ENCODE measurements at places on chromosomes 16 and 17.
A peak's percentile ranks its signal among the peaks of the same experiment; 100 is the strongest.

- no peak for DNase-seq
Observed at GRCh38 chr17:64658931-64659330, 3.2 kb downstream of the SMURF2 start.

- peak; percentile 49 for DNase-seq
Observed at GRCh38 chr17:74770498-74771318, 5.4 kb downstream of the NAT9 start.

DNA sequence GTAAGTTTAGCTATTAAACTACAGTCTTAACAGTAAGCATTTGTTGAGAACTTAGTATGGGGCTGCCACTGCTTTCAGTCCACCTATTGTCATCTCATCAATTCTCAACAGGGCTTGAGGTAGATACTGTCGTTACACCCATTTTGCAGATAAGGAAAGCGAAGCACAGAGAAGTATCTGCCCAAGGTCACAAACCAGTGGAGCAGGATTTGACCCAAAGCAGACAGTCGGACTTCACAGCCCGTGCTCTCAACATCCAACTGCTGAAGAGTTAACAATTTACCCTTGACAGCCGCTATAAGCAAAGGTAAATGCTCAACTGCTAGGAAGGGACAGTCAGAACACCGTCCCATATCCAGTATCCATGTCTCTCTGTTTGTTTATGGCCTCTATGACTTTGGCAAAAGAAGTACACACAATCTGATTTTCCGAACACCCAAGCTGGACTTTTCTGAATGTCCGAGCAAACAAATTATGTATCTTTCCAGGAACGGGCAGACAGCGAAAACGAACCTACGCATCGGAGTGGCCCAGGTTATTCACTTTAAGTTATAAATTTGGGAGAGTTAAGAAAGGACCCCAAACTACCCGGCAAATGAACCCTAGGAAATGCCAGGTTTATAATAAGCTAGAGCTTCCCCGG, 1.2 kb downstream of the SIAH1 start:
- no peak for DNase-seq

- DNase-seq = no peak
Observed at GRCh38 chr17:47063475-47063874, 84.4 kb upstream of the RPRML start.

GRCh38 chr16:53415504-53415903, 18.8 kb upstream of the RBL2 start:
- DNase-seq = no peak

GRCh38 chr17:50977487-50978159, 111.5 kb upstream of the TOB1 start:
- DNase-seq = no peak

DNA sequence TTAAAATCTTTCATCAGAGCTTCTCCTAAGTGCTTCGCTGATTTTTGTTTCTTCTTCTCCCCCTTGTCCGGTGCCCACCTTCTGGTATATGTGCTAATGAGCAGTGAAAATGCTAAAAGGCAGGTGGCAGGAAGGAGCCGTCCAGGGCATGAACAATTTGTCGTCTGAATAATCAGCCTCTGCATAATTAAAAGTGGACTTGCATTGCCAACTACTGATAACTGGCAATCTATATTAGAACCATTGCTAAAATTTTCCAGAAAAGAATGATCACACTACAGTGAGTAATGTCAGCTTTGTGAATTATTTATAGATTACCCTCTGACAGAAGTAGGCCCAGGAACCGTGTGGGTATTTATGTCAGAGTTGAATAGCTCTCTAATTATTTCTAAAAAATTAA, 28.1 kb downstream of the SERPINF1 start:
- no peak for DNase-seq

DNA sequence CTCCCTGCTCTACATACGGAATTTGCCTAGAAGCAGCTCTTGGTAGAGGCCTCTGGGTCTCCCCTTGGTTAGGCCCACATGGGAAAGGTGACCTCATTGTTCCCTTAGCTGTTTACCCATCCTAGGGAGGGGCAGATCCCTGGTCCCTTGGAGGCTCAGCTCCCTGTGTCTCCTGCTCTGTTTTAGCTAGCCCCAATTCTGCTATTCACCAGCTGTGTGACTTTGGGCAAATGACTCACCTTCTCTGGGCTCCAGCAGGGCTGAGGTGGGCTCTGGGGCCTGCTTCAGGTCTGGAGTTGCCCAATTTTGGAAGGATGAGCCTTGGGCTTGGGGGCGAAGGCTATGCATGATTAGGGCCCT, 3.9 kb downstream of the ABCC3 start:
- no peak for DNase-seq

DNA sequence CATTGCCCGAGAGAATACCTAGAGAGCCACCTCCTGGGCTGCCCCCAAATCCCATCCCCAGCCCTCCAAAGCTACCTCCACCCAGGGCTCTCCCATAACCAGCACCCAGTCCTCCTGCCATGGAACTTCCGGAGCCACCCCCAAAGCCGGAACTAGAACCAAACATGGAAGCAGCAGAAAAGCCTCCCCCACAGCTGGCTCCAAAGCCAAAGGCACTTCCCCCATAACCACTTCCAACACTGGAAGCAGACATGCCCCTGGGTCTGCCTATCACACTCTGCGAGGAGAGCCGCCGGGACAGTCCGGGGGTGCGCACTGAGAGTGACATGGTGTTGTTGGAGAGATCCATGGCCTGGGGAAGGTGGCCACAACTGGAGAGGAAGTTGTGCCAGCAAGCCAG, at the start of gene KRT12:
KRT12 (minus strand) TSS at position 386 of the 400 bp plus-strand sequence; CDS start at position 349, 37 bp downstream.
- no peak for DNase-seq

DNA sequence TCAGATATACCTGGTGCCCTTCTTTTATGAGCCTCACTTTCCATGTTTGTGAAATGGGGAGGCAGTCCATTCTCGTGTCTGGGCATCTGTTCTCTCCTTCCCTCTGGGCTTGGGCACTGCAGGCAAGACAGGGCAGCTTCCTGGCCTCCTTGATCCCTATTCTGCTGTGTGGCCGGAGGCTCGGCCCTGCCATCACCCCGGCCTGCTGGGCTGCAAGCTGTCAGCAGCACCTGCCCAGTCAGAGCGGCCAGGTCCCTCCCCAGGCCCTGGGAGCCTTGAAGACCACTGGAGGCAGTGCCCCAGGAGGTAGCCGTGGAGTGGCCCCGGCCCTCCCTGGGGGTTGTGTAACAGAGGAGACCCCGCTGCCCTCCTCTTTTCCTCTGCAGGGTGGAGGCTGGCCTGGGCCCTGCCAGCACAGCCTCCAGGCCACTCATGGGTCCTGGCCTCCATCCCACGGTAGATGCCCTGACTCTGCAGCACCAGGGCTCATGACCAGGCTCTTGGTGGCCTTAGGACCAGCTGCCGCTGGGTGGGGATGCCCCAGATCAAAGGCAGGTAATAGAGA, 9.2 kb downstream of the KCNJ12 start:
- DNase-seq = no peak

DNA sequence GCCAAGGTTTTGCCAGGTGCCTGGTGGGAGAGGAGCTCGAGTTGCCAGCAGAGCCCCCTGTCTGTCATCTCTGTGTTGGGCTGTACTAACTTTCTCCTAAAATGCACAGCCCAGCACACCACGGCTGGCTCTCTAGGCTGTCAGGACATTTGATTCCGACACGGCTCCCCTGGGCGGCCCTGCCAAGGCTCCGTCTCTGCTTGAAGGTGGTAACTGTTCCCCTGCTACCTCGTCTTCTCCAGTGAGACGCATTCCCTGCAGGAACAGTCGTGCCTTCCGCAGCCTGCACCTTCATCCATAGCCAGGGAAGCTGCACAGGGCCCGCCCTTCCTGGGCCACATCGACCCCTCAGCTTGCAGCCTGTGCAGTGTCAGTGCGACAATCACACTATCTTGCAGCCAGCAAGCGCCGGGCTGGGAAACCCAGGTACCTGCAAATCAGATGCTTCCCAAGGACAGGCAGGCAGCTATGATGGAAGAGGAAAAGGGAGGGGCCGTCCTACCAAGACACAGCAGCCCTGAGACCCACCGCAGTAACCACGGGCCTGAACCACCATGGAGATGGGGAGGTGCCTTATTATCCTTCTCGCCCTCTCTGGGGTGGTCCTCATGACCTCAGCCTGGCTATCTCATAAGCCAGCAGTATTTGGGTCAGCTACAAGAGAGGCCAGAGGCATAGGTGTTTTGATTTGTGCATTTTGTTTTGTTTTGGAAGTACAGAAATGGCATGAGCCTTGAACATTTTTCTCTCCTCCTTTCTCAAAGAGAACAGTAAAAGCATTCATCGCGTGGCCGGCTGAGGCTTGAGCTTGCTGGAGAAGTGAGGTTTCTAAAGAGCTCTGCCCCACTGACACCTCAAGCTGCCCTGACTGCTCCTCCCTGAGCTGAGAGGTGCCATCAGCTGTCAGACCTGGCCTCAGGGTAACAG, 361.7 kb upstream of the TNRC6C start:
- DNase-seq = no peak

DNA sequence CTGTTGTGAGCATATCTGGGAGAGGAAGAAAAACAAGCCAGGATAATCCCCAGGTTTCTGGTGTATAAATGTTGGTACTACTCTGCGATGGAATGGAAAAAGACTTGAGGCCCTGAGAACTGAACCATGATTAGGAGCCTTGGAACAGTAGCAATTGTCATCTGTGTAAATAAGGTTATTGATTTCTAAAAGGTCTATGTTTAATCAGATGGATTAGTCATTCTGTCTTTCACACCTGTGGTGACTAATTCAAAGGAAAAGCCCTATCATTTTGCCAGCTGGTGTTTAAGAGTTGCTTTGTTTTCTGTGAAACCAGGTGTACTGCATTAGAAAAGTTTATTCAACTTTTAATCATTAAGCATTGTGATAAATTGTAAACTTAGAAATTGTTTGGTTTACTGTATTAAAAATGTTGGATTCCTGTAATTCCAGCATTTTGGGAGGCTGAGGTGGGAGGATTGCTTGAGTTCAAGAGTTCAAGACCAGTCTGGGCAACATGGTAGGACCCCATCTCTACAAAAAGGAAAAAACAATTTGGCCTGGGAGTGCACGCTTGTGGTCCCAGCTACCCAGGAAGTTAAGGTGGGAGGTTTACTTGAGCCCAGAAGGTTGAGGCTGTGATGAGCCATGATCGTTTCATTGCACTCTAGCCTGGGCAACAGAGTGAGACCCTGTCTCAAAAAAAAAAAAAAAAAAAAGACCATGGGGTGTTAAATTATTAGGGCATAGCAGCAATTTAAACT, 29.0 kb upstream of the KPNB1 start:
- DNase-seq = no peak

DNA sequence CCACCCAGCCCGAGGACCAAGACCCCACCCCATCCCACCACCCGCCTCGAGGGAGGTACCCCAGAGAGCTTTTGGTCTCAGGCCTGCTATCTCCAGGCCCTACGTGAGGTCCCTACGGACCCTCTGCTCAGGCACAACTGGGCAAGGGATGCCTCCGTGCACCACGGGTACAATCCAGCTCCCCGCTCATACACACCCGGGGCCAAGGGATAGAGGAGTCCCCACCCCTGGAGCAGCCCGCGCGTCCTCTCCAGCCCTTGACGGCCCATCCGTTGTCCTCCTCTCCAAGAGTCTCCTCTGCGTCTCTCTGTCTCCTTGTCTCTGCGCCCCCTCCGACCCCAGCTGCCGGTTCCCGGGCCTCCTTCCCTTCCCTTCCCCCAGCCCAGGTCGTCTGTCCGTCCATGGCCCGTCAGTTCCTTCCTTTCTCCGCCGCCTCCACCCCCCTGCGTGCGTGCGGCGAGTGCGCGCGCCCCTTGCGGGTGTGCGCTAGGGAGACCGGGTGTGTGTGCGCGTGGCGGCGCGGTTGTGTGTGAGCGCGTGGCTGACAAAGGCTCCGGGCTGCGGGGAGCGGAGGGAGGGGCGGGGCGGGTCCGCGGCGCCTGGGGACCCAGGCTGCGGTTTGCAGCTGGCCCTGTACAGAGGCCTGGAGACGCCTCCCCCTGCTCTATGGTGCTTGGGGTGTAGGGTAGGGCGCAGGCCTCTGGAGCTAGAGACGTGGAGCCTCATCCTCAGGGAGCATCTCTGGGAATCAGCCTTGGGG, 930 bp downstream of the SPNS2 start:
- no peak for DNase-seq

DNA sequence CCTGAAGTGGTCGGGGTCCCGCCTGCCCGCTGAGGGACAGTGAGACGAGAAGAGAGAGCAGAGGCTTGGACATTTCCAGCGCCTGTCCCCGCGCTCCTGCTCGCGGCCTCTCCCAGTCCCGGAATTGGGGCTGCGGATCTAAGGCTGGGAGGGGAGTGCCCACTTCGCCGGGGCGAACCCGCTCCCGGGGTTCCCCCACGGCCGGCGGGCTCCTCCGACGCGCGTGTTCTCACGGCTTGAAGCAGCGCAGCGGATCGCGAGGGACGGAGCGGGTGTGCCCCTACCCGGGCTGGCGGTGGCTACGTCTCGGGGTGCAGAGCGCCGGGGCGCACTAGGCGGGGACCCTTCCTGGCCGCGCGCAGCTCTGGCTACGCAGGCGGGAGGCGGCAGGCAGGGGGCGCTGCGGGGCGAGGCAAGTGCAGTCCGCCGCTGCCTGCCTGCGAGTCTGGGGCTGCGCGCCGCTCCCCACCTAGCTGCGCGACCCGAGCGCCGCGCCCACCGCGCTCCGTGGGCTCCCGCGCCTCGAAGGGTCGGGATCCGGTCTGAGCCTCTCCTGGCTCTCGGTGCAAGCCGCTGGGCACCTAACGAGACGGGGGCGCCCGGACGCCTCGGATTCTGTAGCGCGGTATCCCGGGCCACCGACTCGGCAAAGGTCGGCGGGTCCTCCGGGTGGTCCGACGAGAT, 1.2 kb downstream of the NGFR start:
- DNase-seq = peak; percentile 49

DNA sequence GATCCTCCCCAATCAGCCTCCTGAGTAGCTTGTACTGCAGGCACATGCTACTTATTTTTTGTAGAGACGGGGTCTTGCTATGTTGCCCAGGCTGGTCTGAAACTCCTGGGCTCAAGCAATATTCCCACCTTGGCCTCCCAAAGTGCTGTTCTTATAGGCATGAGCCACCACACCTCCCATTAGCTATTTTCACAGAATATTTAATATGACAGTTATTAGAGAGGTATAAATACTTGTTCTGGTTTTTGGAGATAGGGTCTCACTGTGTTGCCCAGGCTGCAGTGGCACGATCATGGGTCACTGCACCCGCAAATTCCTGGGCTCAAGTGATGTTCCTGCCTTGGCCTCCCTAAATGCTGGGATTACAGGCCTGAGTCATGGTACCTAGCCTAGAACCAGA, 21.1 kb downstream of the ZNF213 start:
- DNase-seq = no peak

- DNase-seq = no peak
Observed at GRCh38 chr17:56604691-56605290, 11.3 kb downstream of the NOG start.

DNA sequence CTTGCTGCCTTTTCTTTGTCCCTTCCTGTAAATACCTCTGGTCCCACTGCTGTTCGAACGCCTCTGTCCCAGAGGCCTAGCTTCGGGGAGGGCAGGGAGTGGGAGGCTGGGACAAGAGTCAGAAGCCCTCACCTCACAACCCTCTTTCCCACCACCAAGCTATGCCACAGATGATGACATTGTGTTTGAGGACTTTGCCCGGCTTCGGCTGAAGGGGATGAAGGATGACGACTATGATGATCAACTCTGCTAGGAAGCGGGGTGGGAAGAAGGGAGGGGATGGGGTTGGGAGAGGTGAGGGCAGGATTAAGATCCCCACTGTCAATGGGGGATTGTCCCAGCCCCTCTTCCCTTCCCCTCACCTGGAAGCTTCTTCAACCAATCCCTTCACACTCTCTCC, 10.4 kb downstream of the ARRB2 start:
- DNase-seq = no peak

GRCh38 chr16:84738255-84739038, 38.6 kb downstream of the USP10 start:
- DNase-seq = peak; percentile 54

Measured in stimulated activated CD4-positive, alpha-beta T cell treated with anti-CD3 and anti-CD28 coated beads, Interleukin-1b, Interleukin-23, amount 100 ng/mL, for 1 hour (primary cell).